ENCODE measurements at places on chromosomes 1 and 21.

GRCh38 chr1:7407980-7408770 is 362.9 kb upstream of the VAMP3 start:
- no peak for DNase-seq

DNA sequence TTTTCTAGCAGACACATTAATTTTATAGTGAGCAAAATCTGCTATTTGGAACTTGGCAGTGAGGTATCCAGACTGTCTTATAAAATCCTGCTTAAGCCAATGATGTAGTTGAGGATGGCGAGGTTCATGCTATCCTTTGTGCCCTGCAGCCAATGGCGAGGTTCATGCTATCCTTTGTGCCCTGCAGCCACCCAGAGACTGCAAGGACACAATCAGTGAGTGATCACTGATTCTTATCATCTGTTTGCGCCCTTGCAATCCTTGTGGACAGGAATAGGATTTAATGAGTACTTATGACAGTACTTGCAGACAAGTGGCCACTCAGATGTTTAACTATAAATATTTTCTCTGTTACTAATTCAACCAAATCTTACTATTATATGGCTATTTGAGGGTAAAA is 112.6 kb downstream of the EIF4G3 start:
- DNase-seq, result no peak

DNA sequence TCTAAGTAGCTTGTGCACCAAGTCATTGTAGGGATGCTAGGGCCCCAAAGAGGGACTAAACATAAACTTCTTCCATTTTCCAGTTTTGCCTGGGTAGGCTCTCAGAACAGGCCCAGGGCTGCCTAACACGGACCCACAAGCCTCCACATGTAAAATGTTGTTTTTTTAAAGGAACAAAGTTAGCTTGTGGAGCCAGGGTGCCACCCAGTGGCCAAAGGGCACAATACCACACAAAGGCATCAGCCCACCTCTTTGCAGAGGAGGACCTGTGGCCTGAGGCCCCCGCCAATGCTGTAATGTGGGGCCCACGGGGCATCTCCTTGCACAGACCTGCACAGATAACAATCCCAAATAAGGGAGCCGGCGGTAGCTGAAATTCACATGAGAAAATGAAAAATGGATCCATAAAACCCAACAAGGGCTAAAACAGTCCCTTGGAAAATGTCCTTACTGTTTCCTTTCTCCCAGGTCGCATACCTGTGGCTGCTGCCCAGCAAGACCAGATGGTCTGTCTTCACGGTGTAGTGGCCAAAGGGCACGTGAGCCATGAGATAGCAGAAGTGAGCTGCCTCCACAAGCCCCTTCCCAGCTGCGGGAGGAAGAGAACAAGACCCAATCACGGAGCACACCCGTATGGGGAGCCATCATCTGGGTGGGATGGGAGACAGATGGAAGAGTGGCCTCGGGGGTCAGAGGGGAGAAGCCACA is 23.8 kb downstream of the SEC16B start:
- DNase-seq, result peak; percentile 53

GRCh38 chr1:14956579-14957195 is 196.9 kb upstream of the TMEM51 start:
- DNase-seq, result no peak

- no peak for DNase-seq
Measured at GRCh38 chr1:33516891-33517567, 44.6 kb downstream of the ZSCAN20 start.

DNA sequence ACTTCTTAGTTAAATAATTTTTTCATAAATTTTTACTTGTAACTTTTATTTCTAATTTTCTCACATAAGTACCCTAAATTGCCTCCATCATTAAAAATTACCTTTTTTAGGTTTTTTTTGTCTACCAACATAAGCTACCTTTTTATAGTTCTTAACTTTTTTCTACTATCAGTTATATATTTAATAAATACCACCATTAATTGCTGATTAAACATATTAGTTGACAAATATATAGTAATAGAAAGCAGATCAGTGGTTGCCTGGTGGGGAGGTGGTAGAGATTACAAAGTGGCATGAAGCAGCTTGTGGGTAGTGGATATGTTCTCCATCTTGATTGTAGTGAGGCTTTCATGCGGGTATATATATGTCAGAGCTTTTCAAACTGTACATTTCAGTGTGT is 6.1 kb upstream of the SH3BP5L start:
- no peak for DNase-seq

GRCh38 chr1:180930687-180931086 is 18.0 kb downstream of the KIAA1614 start:
- DNase-seq, result no peak

DNA sequence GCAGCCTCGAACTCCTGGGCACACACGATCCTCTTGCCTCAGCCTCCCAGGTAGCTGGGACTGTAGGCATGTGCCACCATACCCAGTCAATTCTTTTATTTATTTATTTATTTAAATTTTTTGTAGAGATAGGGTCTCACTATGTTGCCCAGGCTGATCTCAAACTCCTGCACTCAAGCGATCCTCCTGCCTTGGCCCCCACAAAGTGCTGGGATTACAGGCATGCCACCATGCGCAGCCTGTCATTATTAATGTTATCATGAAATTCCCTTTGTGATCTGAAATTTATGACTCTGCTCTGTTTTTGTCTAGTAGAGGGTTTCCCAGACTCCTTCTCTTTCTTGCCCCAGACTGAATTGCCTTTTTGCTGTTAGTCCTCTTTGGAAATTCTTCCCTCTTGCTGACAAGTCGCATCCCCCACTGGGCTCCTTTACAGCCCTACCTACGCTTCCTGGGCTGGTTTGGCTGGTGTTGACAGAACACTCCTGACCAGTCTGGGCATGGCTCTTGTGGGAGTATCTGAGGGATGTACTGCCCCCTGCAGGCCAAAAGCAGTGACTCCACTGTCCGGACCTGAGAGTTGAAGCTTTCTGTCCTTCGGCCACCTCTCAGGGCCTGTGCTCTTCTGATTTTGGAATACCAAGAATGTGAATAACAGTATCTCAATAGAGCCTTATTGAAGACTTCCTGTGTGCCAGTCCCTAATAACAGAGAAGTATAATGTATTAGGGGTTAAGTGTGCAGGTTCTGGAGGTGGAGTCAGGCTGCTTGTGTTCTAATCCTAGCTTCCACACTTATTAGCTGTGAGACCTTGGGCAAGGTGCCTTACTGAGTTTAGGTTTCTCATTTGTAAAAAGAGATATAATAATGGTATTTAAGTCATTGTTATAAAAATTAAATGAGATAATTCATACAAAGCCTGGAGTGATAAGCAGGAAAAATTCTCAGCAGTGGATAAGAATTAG is 28.2 kb downstream of the TCEANC2 start:
- peak; percentile 9 for DNase-seq

DNA sequence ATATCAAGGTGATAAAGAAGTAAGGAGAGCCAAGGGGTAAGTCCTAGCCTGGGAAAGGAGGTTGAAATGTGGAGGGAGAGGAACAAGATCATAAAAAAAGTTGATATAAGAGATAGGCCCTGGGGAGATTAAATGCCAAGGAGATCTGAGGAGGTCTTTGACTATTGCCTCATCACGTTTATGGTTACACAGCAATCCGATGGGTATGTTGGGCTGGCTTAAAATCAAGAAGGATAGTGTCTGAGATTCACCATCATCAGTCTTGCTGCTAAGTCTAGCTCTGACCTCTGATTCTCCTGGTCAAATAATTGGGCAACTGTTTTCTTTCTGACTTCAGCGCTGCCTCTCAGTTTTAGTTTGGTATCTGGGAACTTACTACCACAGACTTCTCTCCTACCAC is 416.3 kb downstream of the GPATCH2 start:
- DNase-seq, result no peak

DNA sequence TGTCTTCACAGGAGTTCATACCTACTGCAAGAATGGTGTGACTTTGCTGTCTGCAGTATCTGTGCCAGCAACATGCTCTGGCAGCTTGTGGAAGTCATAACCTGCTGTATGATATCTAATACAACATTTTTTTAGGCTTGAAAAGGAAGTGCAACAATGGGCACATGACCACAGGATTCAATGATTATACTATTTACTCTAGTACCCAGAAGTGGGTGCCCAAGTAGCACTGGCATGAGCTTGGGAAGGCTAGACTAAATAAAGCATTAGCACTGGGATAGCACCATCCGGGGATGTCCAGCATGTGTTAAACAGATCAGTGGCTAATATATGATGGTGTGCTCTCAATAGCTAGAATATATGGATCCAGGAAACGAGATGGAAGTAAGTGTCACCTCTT is 98.6 kb upstream of the PDE4B start:
- no peak for DNase-seq

- no peak for DNase-seq
Measured at GRCh38 chr21:32597205-32597604, 11.9 kb upstream of the TCP10L start.

DNA sequence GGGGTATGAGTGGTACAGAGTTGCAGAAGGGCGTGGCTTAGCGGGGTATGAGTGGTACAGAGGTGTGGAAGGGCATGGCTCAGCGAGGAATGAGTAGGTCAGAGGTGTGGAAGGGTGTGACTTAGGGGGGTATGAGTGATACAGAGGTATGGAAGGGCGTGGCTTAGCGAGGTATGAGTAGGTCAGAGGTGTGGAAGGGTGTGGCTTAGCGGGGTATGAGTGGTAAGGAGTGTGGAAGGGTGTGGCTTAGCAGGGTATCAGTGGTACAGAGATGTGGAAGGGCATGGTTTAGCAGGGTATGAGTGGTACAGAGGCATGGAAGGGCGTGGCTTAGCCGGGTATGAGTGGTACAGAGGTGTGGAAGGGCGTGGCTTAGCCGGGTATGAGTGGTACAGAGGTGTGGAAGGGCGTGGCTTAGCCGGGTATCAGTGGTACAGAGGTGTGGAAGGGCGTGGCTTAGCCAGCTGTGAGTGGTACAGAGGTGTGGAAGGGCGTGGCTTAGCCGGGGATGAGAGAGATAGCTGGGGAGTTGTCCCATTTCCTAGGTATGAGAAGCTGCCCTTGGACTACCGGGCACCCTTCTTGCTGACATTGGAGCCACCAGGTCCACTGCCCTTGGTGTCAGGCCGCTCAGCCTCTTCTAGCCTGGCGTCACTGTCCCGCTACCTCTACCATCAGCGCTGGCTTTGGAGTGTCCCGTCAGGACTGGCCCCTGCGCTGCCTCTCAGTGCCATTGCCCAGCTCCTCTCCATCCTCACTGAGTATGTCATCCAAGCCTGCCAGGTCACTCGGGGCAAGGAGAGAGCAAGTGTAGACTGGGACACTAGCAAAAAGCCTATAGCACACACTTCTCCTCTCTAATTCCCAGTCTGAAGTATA is 29.8 kb downstream of the HYI start:
- DNase-seq, result no peak

DNA sequence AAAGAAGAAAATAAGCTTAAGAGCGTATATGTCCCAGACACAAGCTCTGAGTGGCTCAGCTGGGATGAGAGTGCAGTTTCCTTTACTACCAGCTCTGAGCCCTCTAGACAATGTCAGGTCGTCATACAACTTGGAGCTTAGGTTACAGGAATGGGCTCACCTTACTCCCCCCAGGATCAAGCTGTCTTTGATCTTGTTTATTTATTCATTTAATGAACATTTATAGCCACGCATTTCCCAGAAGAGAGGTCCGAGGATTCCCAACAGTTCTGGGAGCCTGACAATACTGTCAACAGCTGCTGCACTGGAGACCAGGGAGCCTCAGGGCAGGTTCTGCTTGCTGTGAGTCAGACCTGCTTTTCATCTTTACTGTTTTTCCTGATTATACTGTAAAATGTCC is 378.9 kb downstream of the PLPP3 start:
- no peak for DNase-seq

- no peak for DNase-seq
Measured at GRCh38 chr1:40877698-40878097, 15.5 kb upstream of the CITED4 start.

DNA sequence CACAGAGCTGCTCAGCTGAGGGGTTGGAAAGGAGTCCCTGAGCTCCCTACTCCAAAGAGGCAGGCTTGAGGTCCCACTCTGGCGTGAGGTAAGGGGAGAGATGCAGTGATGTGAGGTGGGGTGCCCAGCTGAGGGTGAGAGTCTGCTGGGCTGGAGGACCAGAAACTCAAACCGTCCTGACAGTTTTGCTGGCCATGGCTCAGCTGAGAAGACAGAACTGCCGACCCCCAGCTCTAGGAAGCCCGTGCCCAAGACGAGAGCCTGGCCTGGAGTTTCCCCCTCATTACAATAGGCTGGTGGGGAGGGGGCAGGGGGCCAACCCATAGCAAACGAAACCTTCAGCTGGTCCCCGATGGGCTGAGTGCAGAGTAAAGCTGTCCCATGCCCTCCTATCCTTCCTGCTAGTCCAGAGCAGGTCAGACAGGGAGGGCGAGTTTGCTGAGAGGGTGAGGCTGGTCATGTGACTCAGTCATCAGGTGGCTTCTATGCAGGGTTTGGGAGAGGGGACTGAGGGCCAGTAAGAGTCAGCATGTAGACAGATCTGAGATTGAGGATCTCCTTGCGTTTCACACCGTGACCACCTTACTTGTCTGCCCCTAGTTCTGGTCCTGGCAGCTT is 129.3 kb downstream of the PRDM2 start:
- DNase-seq, result no peak
